Activated naive CD4-positive, alpha-beta T cell treated with Interleukin-2 at 50 U/mL for 16 hours (primary cell): ENCODE measurements at places on chromosomes 4 and X.

DNA sequence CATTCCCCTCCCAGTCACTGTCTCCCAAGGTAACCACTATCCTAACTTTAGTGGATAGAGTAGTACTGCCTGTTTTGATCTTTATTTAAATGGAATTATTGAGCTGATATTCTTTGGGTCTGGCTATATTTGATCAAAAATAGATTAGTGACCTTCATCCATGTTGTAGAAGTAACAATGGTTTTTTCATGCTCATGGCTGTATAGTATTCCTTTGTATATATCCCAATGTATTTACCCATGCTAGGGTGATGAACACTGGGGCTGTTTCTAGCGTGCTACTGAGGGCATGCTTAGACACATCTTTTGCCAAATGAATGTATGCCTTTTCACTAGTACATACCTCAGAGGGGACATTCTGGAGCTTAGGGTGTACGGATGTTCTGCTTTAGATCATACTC, 10.1 kb upstream of the MAGEA8 start:
- no peak for DNase-seq

DNA sequence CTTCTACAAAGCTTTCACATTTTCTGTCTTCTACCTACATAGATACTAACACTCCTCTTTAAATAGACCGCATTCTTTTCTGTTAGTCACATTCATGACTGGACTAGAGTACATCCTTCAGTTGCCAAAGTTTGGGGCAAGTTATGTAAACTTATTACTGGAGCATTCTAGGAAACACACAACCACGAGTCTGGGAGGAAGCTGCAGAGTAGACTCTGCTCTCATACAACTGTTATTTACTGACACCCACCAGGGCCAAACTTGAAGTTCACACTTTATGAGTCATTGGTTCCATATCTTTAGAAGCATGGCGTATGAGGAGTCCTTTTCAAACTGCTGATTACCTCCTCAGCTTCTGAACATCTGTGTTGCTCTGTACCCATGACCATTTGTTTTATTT, 87.0 kb downstream of the RNF150 start:
- no peak for DNase-seq

- DNase-seq, result no peak
Measured at GRCh38 chr4:22485737-22486136, 30.1 kb downstream of the ADGRA3 start.

DNA sequence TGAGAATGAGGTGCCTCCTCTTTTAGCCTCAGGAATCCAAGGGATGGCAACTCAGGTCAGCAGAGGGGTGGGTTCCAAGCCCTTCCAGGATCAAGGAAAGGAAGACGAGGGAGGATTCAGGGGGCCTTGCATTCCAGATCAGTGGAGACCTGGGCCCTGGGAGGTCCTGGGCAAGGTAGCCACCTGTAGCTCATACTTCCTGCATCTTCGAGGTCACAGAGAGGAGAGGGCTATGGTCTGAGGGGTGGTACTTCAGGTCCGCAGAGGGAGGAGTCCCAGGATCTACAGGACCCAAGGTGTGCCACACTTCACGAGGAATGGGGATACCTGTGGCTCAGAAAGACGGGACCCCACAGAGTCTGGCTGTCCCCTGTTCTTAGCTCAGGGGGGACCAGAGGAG, 9.2 kb downstream of the MAGEA4 start:
- DNase-seq, result no peak

GRCh38 chr4:25112995-25113380, 47.3 kb downstream of the SEPSECS start:
- no peak for DNase-seq

DNA sequence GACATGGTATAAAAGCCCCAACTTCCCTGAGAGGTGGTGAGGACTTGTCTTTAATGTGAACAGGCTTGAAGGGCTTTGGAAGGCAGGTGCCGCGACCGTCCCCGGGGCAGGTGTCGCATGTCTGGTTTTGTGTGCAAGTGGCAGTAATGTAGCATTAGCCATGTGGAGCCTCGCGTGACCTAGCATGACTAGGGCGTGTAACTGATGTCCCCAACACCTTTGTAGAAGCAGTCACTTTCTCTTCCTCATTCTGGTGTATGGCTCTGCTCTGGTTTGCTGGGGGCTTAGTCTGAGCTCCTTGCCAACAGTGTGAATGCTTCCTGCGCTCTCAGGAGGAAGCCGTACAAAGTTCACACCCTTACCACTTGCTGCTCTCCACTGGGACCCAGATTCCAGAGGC, 145.7 kb downstream of the AMMECR1 start:
- DNase-seq, result no peak

DNA sequence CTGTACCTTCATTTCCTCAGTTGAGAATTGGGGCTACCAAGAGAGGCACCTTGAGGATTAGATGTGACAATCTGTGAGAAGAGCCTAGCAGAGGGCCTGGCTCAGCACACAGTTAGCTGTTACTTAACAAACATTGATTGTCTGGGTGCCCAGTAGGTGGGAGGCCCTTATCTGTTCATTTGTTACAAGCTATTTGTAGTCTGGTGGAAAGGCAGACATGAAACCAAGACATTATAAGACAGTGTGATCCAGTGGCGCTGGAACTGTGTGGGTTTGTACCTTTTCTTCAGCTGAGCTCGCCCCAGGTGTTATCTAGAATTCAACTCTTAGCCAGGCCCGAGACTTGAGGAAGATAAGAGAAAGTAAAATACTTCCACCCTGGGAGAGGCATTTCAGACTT, 16.9 kb downstream of the AKAP4 start:
- DNase-seq, result no peak

DNA sequence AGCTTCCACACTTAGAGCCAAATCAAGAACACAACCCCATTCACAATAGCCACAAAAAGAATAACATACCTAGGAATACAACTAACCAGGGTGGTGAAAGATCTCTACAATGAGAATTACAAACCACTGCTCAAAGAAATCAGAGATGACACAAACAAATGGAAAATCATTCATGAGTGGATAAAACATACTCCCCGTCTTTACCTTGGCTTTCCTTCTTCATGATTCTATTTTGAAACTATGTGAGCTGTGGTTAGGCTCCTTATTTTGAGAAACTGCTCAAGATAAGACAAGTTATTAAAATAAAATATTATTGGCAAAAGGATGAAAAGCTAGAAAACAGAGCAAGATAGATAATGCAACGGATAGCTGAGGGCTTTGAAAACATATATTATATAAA, 598.1 kb upstream of the FAT1 start:
- no peak for DNase-seq

DNA sequence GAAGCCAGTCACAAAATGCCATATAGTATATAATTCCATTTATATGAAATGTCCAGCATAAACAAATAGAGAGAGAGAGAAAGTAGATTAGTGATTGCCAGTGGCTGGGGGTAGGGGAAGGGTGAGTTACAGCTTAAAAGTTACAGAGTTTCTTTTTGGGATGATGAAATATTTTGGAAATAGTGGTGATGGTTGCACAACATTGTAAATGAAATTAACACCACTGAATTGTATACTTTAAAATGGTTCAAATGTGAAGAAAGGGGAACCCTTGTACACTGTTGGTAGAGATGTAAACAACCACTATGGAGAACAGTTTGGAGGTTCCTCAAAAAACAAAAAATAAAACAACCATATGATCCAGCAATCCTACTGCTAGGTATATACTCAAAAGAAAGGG, 131.2 kb upstream of the GPC4 start:
- no peak for DNase-seq

GRCh38 chrX:111039606-111040005, 56.4 kb upstream of the PAK3 start:
- no peak for DNase-seq

DNA sequence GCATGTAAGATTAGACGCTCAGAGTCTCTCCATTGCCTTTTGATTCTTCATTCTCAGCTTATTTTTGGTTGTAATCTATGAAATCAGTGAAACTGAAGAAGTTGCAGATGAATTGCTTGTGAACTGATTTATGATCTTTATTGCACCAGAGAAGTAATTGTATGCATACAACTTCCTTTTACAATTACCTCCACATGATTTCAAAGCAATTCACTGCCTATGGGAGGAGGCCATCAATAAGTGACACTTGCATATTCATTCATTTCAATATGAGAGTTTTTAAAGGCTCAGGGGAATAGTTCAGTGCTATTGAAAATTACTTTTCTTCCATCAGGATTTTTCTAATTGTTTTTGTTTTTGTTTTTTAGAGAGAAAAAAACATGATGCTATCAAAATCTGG, 222.3 kb downstream of the NKX6-1 start:
- no peak for DNase-seq

DNA sequence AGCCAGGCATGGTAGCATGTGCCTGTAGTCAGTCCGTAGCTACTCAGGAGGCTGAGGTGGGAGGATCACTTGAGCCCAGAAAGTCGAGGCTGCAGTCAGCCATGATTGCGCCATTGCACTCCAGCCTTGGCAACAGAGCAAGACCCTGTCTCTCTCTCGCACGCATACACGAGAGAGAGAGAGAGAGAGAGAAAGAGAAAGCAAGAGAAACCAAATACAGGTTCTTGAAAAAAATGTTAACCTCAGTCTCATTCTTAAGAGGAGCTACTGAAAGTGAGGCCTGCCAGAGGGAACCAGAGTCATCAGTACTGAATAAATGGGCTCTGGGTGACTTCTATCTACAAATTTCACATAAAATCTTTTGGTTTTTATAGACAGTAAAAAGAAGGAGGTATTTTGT, 42.9 kb downstream of the KIAA0232 start:
- no peak for DNase-seq

- DNase-seq, result no peak
Measured at GRCh38 chr4:9758641-9759317, 22.7 kb upstream of the DRD5 start.

- no peak for DNase-seq
Measured at GRCh38 chr4:53119680-53120079, 246.2 kb downstream of the SCFD2 start.

- no peak for DNase-seq
Measured at GRCh38 chr4:75733369-75733768, 9.0 kb downstream of the USO1 start.

DNA sequence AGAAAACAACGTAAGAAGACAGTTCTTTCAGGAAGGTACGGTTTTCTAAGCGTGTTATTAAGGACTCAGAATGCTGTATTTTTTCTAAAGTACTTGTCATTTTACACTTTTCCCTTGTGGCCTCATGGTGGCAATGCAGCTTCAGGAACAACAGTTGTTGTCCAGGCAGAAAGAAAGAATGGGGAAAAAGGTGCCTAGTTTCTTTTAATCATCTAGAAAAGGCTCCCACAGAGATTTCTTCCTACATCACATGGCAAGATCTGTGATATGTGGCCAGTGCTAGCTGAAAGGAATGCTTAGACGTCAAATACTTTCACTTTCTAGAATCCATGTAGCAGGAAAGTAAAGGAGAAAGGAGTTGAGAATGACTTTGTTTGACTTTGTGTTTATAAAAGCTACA, 49.0 kb upstream of the TRAM1L1 start:
- no peak for DNase-seq

- DNase-seq, result no peak
Measured at GRCh38 chrX:96424007-96424406, 260.6 kb upstream of the DIAPH2 start.

GRCh38 chrX:9626379-9626778, 139.3 kb downstream of the GPR143 start:
- no peak for DNase-seq

DNA sequence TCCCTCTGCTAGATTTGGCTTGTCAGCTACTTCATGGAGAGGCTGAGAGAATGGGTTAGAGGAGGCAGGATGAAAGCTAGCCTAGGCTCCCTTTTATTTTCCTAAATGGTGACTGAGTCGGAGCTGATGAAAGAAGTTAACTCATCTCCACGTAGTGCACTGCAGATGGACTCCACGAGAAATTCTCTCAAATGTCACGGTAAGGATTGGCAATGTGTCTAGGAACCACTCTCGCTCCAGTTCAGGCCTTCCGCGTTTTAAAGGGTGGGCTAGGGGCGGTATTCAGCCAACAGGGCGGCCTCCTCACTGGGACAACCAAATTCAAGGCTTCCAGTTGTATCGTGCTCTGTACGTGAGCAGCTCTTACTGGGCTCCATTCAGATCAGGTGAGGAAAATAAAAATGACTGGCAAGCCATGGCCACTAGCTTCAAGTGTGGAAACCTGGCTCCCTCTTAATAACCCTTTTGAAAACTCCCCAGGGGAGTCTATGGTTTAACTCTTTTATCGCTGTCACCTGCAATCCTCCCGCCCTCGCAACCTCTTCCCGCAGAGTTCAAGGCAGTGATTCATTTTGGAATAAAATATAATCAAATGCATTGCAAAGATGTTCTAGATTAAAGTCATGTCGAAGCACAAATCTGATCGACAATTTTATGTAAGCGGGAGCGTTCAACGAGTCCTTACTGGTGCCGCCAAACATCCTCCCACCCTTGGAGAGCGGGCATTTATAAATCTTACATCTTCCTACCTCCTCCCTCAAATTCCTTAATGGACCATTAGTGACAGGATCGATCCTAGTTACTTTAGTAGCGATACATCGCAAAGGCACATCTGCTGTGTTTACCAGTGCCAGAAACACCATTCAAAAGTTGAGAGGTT, 1.2 kb downstream of the SPOCK3 start:
- no peak for DNase-seq

GRCh38 chr4:140641789-140642439, 73.2 kb upstream of the UCP1 start:
- no peak for DNase-seq

DNA sequence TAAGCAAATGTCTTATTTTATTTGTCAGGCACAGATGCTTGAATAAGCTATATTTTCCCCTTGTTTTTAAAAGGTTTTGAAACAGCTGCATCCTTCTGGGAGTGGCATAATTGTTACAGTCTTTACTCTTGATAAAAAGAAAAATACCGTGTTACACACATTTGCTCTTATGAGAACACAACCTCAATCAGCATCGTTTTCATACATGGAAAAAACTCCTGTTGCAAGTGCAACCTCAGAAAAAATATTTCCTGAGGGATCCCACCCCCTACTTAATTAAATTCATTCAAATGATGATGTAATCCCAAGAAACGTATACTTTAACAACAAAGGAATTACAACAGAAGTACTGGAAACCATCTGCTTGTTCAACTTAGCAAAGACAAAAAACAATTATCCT, 58.6 kb downstream of the SMAD1 start:
- DNase-seq, result no peak

- no peak for DNase-seq
Measured at GRCh38 chr4:143391895-143392294, 55.2 kb downstream of the GAB1 start.

GRCh38 chr4:64617800-64618199, 208.6 kb upstream of the TECRL start:
- no peak for DNase-seq

DNA sequence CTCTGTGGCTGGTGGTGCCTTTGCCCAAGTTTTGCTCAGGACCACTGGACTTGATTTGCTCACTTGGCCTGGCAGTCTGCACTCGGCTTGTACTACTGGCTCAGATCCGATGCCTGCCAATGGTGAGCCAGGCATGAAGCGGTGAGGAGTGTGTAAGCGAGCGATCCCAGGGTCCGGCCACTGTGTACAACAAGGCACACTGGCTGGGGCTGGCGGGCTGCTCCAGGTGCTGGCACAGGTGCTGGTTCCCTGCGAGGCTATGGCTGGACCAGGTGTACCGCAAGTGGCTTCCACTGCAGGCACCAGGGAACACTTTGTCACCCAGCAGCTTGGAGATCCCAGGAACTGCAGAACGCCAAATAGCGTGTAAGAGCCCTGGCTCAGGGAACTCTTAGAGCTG, 329.7 kb downstream of the CCSER1 start:
- no peak for DNase-seq

GRCh38 chr4:48739560-48740019, 40.5 kb downstream of the FRYL start:
- DNase-seq, result no peak

- no peak for DNase-seq
Measured at GRCh38 chrX:30941898-30942297, 52.8 kb upstream of the TAB3 start.

- DNase-seq, result no peak
Measured at GRCh38 chr4:61918987-61919386, 718.9 kb downstream of the ADGRL3 start.
